Activated CD8-positive, alpha-beta memory T cell treated with anti-CD3 and anti-CD28 coated beads for 1 hour (primary cell): ENCODE measurements at places on chromosomes 6 and 20.
A peak's percentile ranks its signal among the peaks of the same experiment; 100 is the strongest.

GRCh38 chr6:55511122-55511800 lies 67.7 kb downstream of the HMGCLL1 start:
- DNase-seq, result no peak

DNA sequence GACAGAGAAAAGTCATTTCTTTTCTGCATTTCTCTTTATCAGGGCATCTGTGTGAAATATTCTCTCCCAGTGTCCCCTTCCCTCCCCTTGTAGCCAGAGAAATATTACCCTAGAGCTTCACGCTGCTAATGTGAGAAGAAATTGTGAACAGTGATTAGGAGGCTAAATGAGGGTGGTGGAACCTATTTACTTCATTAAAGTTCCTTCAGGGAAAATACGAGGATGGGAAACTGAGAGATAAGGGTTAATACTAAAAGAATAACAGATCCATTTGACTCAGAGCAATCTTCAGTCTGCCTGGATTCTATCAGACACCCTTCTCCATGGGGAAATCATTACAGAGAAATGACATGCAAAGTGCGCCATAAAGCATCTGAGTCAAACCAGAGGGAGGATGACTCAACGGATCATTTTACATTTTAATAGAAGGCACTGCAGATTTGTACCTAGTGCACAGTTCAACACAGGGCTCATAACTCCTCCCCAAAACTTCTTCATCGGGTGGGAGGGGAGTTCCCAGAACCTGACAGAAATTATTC lies 131.3 kb downstream of the GJA10 start:
- DNase-seq, result no peak

DNA sequence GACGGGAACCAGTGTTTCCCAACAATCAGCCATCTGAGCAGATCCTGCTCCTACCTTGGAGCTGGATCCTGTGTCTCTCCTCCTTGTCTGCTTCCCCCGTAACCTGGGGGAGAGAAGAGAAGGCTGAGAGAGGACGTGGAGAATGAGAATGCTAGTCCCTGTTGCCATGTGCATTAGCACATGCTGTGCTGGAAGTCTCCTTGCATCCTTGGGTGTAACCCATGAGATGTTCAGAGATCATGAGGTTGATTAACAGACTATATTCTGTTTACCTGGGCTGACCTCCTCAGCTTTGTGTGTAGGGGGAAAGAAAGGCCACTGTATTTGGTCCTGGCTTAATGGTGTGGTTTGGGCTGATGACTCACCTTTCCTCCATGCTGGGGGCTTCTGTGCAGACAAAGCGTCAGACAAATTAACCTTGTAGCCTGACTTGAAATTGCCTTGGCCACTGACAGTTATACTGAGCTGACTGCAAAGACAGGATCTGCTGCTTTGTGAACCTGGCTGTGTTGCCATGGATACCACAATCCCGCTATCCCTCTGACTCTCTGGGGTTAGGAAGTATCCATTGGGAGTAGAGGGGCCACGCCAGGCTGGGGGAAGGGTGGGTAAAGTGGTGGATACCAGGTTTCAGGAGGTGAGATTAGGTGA lies 243.7 kb upstream of the CHD6 start:
- no peak for DNase-seq

DNA sequence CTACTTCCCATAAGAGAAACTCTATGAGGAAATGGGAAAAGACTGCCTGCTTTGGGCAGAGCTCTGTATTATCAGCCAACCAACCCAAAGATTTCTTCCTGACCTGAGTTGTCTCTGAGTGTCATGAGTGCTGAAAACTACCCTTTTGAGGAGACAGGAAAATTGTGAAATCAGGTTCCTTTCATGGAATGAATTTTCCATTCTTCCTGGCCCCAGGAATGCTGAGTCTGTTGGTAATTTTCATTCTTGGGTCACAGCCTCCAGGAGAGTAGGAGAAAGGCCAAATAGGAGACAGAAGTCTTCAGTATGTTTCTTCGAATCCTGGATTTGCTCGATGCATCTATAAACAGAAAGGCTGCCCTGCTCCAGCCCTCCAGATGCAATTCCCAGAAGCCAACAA lies 53.6 kb downstream of the SCML4 start:
- no peak for DNase-seq

- no peak for DNase-seq
These were observed 37.7 kb downstream of the KIF25 start for GRCh38 chr6:168035098-168035660.

- DNase-seq, result no peak
These were observed 48.7 kb downstream of the TSHZ2 start for GRCh38 chr20:53020834-53021233.

- no peak for DNase-seq
These were observed 82.4 kb downstream of the SLC35B3 start for GRCh38 chr6:8352966-8353340.

DNA sequence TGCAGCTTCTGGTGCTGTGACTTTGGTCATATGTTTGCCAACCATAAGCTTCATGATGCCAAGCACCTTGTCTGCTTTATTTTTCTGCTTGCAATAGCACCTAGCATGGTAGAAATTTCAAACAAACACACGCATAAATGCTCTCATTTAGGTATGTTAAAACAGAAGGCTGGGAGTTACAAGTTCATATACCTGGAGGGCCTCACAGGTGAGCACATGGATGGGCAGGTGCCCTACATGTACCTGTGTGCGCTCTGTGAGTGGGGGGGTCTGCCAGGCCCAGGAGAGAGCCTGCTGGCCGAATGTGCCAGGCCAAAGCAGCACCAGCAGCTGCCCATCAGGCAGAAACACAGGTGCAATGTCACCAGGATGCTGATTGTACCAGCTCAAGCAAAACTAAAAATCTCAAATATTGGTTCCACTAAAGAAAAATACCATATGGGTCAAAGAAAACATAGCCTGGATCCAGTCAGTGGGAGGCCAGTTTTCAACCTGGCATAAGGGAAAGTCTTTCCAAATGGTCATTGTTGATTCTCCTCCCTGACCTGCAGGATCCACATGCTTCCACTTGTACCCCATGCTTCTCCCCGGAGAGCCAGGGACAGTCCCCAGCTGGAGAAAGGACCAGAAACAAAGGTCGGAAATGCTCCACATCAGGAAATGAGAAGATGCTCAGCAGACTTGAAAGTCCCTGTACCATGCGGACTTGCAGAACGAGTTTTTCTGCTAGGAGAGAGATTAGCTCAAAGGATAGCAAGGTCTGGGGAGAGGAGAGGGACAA lies 7.2 kb upstream of the PFDN4 start:
- no peak for DNase-seq

DNA sequence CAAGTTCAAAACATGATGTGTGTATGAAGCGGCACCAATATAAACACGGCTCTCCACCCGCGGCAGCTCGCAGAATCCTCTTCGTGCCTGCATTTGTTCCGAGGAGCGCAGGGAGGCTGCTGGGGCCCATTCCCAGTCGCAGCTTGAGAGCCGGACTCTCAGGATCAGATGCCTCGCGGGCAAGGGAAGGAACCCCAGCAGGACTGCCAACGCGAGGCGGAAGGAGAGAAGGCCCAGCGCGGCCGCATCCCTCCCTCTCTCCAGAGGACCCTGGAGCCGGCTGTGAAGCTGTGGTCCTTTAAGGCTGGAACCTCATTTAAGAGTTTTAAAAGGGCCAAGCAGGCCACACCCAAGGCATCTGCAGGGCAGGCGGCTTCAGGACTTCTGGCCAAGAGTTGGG lies 44.2 kb upstream of the ZBP1 start:
- DNase-seq, result no peak

DNA sequence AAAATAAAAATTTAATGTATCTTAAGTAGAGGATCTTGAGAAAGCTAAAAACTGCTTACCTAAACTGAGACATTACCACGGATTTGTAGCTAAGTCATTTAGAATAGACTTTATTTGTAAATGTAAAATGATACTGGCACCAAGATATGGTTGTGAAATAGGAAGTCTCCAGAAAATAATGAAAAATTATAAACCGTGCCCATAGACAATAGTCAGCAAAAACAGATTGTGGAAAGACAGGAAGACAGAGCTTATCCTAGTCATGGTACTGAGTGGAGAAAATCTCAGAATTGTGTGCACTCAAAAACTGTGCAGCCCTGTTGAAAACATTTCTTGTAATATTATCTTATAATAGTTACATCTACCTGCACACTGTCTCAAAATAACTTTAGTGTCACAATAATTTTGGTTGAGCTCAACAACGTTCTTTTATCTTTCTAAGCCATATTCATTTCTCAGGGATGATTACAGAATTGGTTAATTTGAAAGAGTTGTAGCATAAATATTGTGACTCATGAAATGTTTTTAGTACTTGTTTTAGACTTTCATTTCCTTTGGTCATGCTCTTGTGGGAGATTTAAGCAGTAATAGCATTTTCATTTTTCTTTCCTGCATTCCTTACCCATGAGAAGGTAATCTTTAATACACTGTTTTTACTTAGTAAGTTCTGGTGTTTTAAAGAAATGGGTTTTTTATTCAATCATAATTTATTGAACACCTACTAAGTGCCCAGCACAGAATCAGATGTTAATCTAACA lies 174.5 kb downstream of the SOX4 start:
- DNase-seq, result no peak

DNA sequence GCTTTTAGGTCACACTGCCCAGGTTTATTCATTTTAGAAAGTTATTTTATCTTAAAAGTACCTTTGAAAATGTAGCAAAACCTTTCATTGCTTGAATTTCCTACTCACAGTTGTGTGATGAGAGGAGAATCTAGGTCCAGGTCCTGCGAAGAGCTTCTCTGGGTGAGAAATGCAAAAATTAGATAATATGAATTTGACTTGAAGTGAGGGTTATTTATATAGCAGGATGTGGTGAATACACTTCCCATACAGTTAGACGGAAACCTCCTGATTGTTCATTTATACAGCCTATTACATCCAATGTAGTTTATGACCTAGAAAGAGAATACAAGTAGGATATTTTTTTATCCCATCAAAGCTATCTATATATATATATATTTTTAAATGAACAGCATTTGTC lies 30.5 kb downstream of the CDKAL1 start:
- DNase-seq, result no peak

GRCh38 chr20:46562373-46563169 lies 12.1 kb upstream of the OCSTAMP start:
- peak; percentile 29 for DNase-seq

GRCh38 chr6:139763468-139764210 lies 389.2 kb upstream of the CITED2 start:
- no peak for DNase-seq

DNA sequence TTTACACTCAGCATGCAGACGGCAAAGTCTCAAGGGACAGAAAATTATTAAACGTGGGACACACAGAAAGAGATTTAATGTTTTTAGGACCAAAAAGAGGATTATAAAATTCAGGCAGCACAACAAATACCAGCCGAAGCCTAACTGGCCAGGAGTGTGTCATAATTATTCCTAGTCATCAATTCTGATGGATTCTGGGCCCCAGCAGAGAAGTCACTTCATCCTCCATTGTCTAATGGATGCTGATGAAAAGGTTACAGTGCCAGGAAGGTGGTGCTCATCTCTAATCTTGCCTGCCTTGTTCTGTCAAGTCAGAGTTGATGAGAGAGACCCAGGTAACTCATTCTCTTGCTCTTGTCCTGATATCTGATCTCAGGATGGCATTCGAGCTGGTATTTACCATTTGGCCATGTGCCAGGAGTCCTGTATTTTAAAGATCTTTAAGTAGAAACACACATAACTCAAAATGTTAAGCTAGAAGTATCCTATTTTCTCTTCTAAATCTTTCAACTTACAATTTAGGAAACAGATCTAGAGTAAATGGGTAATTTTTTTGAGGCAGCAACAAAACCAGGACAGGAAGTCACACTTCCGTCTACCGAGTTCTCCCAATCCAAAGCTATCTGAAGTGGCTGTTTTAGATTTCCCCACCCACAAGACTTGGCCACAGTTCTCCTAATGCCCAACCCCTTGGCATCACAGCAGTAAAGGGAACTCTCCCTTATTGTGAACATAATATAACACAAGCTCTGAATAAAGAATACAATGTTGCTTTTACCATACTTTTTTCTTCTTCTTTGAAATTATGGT lies 50.0 kb downstream of the ADAT2 start:
- DNase-seq, result no peak

DNA sequence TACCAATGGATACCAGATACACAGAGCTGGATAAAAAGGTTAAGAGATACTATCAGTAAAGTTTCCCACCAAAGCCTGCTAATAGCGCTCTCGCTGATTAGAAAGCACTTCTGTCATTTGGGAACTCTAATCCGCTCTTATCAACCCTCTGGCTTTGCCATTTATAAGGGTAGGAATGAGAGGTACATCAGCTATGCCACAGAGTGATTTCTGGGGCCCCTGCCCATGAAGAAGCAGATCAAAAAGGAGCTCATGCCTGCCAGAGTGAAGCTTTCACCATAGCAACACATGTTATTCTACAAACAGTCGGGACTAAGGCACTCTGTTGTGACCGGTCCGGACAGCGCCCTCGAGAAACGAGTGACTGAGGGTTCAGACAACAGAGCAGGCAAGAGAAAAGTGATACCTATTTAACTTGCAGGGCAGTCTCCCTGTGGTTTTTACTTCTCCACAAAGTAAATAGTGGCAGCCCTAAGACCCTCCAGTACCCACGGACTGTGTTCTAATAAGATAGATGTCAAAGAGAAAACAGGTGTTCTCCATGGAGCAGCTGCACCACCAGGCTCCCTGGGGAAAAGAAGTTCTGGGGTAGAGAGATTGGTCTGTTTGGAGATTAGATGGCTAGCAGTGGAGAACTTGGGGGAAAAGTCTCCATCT lies 5.6 kb downstream of the TRAM2 start:
- DNase-seq, result no peak

DNA sequence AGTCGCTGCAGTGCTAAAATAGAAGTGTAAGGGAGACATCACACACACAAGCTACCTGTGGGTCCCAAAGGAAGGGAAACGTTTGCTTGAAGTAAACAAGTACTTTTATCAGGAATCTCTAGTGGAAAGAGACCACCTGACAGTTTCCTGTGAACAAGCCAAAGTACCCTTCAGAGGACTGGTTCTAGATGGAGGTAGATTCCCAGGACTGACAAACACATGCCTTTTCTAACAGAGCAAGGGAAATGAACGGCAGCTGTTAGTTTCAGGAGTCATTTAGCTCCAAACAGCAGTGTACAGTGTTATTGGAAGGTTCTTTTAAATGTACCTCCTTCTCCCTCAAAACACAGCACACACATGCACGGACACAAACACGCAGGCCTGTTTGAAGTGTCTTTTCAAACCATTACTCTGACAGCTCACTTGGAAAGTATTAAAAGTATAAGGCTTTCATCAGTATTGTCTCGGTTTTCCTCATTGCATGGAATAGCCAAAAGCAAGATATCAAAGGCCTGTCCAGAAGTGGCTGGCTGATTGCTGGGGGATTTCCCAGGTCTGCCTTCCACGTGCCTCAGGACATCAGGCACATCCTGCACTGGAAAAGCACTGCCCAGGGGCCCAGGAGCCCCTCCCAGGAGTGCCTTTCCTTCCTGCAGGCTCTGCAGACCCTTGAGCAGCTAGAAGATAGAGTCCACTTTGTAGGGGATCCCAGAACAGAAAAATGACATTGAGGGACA lies 393.2 kb upstream of the SOX4 start:
- DNase-seq, result no peak

DNA sequence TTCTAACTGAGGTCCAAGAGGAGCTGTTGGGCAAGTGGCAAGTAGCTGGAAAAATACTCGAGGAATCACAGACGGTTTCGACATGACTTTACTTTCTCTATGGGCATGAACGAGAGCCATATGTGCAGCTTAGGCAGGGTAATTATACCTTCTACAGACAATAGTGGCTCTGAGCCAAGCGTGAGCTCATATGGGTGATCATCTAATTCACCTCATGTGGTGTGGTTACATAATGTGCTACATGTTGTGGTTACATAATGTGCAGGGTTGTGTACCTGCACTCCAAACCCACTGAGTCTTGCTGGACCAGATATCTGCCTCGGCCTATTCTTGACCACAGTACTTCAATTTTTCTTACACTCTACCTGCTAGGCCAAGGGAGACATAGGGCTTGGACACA lies 771.7 kb upstream of the EYS start:
- DNase-seq, result no peak

- DNase-seq, result no peak
These were observed 195.8 kb downstream of the SYNDIG1 start for GRCh38 chr20:24665196-24665595.
